ENCODE measurements at places on chromosomes 6 and 20.
A peak's percentile ranks its signal among the peaks of the same experiment; 100 is the strongest.

DNA sequence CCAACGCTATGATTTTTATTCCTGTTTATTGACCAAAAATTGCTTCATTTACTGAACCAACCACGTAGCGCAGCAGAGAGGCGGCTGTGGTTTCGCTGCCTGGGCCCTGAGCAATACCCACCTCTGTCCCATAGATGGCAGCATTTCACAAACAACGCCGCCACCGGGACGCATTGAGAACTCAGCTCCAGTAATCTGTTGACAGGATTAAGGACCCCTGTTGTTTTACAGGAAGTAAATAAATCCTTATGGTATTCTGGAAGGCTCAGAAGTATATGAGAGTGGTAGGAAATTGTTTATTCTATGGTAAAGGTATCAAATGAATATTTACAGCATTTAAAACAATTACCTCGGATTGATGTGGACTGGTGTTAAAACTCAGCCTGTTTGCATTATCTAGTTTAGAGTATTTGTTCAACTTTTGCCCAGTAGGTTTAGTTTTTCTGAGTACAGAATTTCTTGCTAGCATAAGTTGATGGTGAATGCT lies 547.9 kb upstream of the SLC35B3 start:
- DNase-seq = peak; percentile 40

DNA sequence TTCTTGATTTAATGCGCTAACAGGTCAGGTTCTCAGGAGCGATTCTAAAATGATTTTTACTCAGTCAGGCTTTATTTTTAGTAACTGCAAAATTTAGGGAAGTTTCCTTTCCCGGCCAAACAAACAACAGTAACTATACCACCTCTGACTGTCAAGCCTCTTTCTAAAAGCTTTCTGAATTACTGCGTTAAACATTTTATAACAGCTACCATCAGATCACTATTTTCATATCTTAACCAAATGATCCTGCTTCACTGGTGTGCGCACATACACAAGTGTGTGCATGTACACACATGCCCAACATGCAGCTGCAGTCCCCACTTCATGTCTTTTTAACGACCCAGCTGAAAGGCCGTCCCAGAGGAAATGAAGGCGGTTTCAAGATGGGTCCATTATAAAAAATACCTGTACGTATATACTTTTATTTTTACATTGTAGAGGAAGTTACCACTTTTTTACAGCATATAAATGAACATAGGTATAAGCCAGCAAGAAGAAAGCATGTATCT lies 25.0 kb downstream of the TMEM242 start:
- DNase-seq = no peak

DNA sequence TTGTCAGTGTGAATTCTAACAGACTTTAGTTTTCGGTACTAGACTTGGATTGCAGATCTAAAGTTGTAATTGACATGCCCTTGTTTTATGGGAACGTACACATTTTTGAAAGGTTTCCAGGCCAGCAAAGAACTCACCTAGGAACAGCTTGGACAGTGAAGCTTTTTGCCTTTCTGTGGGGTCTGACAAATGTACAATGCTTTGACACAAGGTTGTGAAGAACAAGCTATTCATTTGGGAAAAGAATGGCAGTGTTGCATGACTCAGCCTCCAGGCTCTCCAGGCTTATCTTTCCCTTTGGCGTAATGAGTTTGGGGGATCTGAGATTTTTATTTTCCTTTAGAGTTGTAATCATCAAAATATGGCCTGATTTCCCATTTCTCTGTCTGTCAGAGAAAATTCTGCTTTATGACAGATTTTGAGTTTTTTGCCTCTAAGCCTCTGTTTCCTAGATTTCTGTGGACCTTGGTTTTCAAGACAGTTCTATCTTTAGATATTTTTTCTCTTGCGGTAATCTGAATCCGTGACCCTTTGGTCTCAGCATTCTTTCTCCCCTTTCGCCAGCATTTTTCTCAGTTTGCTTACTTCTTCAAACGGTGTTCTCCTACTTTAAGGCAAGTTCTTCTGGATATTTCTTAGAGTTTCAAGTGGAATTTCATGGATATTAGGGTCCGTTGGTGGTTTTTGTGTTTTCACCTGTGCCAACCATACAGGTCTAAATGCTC lies 221.0 kb downstream of the ADGB start:
- no peak for DNase-seq

GRCh38 chr20:53980031-53980465 lies 90.3 kb downstream of the BCAS1 start:
- no peak for DNase-seq

DNA sequence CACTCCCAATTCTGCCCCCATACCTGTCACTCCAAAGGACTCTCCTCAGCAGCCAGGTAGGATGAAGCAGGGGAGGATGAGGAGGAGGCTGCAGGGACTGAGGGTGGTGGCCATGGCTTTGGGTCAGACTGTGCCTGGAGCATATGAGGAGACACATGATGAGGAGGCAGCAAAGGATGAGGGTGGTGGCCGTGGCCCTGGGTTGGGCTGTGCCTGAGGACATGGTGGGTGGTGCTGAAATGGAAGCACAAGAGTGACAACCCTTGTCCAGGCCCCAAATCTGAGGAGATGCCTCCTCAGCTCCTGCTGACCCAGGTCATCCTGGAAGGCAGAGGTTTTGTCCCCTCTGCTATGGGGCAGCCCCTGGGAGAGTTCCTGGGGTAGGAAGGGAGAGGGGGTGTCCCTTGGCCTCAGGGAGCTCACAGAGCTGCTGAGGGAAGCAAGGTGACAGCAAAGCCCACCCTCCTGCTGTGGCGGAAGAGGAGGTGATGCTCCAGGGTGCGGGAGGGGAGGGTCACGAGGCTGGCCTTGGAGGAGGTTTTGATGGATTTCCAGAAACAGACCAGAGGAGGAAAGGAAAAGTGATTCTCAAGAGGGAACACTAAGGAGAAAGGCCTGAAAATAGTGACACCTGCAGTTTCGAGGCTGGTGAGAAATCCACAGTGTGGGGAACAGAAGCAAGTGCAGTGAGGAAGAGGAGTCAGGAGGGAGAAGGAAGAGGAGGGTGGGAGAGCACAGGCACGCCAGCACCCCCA lies 4.6 kb downstream of the RAET1G start:
- DNase-seq = no peak

DNA sequence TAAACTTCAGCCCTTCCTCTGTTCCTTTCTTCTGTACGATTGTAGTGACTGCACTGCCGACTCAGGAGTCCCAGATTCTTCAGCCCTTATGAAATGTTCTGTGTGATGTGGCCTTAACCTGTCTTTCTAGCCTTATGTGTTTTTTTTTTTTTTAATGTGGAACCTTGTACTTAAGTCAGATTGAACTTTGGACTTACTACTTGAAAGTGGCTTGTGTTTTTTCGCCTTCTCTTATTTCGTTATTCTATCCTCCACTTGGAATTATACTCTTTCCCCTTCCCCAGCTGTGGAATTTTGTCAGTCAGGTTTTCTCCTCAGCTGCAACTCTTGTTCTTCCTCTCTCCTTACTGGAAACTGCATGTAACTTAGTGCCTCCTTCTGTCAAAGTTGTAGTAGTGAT lies 8.8 kb downstream of the CEP43 start:
- DNase-seq = no peak

DNA sequence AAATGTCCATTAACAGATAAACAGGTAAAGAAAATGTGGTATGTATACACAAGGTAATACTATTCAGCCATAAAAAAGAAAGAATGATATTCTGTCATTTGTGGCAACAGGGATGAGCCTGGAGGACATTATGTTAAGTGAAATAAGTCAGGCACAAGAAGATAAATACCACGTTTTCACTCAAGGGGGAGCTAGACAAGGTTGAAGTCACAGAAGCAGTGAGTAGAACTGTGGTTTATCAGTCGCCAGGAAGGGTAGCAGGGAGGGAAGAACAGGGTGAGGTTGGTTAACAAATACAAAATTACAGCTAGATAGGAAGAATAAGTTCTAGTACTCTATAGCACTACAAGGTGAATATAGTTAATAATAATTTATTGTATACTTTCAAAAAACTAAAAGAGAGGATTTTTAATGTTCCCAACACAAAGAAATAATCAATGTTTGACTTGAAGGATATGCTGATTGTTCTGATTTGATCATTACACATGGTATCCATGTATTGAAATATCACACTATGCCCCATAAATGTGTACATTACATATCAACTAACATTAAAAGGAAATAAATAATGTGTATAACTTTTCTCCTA lies 21.1 kb downstream of the RTN4IP1 start:
- DNase-seq = no peak

GRCh38 chr6:2738373-2738979 lies 12.2 kb downstream of the MYLK4 start:
- DNase-seq = peak; percentile 42

GRCh38 chr6:127897484-127897883 lies 3.4 kb downstream of the THEMIS start:
- no peak for DNase-seq

DNA sequence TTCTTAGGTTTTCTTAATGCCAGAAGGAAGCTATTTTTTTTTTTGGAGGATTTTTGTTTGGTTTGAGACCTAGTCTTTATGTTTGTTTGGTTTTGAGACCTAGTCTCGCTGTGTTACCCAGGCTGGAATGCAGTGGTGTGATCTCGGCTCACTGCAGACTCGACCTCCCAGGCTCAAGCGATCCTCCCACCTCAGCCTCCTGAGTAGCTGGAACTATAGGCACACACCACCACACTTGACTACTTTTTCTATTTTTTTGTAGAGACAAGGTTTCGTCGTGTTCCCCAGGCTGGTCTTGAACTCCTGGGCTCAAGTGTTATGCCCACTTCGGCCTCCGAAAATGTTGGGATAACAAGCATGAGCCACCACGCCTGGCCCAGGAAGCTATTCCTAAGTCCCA lies 67.8 kb upstream of the NHSL1 start:
- no peak for DNase-seq

- DNase-seq = no peak
These were observed 300.2 kb downstream of the CLIC5 start for GRCh38 chr6:45715508-45715803.

GRCh38 chr6:152167641-152168603 lies 360.4 kb downstream of the ESR1 start:
- no peak for DNase-seq

DNA sequence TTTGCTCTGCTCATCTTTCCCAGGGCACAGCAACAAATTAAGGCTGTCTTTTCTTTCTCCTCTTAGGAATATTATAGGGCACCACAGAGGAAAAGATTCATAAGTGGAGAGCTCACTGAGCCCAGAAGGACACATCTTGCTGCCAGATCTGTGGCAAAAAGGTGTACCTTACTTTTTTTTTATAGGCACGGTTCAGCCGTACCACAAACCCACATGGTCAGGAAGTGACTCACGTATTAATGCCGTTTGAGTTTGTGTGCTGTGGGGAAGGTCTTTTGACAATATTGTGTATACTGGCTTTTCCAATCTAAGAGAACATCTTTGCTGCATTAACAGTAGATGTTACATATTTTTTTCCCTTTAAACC lies 28.4 kb downstream of the PAQR8 start:
- peak; percentile 61 for DNase-seq
